Choroid plexus epithelial cell (primary cell): ENCODE measurements at places on chromosomes 4 and X.

DNA sequence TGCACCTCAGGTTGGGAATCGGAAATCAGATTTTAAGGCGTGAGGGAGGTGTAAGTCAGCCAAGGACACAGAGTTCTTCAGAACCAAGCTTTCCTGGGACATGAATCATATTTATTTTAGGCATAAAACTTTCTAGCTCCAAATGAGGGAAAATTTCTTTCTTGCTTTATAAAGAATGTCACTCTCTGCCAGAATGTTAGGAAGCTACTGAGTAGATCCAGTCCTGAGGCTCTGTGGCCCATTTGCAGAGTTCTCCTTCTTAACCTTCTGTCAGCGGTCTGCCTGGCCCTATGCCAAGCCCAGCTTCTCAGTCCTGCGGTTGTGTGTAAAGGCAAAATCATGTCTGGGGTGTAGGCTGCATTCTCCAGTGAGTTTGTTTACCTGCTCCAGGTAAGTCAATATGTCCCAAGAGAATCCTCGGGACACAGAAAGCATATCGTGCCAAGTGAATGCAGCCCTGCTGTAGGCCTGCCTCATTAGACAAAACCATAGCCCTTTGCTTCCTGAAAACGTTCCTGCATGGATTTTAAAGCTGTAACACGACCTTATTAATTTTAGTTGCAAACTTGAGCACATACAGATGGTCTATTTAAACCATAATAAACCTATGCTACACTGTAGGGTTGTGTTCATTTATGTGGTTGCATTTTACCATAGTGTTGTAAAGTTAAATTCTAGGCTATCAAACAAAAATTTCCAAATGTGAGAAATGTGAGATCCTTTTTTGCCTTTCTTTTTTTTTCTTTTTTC lies 29.2 kb upstream of the CCNI start:
- peak; percentile 79 for DNase-seq

DNA sequence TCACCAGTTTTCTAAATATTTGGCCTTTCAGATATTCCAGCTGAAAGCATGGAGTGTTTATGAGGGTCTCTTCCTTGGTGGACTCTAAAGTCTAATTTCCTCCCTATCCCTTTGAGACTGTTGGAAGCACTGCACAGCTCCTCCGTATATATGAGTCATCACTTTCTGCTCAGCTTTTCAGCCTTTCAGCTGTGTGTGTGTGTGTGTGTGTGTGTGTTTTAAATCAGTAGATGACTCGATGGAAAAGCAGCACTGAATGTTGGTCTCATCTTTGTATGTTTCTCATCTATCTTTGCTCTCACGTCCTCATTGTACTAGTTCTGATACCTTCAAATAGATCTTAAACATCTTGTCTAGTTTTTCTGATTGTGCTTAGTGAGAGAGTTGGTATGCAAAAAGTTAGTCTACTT lies 81.6 kb downstream of the ZFX start:
- peak; percentile 88 for DNase-seq

GRCh38 chr4:66202870-66203269 lies 532.6 kb upstream of the EPHA5 start:
- DNase-seq: no peak

DNA sequence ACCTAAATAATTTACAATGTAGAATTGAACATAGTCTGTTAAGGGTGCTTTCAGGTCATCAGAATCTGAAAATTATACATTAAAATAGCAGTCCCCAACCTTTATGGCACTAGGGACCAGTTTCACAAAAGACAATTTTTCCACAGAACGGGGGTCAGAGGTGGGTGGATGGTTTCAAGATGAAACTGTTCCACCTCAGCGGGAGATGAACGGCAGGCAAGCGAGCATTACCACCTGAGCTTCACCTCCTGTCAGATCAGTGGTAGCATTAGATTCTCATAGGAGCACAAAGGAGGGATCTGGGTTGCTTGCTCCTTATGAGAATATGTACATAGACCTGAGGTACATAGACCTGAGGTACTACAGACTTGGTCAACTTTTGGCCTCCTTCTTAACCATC lies 29.0 kb downstream of the LRBA start:
- no peak for DNase-seq
